Stimulated activated CD4-positive, alpha-beta T cell treated with anti-CD3 and anti-CD28 coated beads, TNF-alpha, amount 100 ng/mL, for 48 hours (primary cell): ENCODE measurements at places on chromosomes 5 and 9.

- DNase-seq, result no peak
Measured at GRCh38 chr9:95032580-95033341, 284.7 kb downstream of the FANCC start.

DNA sequence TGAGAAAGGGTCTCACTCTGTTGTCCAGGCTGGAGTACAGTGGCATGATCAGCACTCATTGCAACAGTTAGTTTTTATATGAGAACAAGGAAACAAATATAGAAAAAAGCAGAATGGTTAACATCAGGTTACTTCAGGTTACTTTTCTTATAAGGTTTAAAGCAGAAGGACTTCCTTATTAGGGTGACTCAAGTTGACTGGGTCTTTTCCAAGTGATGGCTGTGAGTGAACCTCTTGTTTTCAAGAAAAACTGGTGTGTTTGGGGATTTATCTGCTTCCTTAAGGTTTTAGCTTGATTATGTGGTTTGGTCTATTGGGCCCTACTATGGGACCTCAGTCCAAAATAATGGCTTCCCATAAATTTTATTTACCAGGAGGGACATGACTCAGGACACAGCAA, 99.2 kb downstream of the ARRDC3 start:
- no peak for DNase-seq

DNA sequence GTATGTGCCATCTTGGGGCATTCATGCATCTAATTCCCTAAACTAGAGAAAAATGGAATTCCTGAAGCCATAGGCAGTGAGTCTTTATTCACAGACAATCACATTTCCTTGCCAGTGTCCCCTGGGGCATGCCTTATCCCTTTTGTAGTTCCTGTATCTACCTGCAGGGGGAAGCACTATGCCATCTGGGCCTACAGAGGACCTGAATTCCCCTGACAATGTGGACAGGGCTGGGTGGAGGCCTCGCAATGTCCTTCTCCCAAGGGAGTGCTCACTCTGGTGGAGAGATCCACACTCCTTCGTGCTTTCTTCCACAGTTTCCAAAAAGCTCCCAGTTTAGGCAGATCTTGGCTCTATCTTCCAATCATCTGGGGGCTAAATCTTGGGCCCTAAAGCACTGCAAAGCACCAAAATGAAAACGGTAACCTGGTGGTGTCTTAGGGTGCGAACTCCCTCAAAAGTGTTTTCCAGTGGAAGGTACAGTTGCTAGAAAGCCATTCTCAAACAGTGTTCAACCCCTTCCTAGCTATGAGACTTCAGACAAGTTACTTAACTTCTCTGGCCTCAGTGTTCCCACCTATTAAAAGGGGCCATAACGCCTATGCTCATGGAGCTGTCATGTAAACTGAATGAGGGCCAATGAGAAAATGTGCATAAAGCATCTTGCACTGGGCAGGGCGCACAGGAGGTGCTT, 17.5 kb downstream of the WHRN start:
- DNase-seq, result peak; percentile 57

GRCh38 chr5:35794328-35794619, 62.4 kb upstream of the IL7R start:
- DNase-seq, result no peak

DNA sequence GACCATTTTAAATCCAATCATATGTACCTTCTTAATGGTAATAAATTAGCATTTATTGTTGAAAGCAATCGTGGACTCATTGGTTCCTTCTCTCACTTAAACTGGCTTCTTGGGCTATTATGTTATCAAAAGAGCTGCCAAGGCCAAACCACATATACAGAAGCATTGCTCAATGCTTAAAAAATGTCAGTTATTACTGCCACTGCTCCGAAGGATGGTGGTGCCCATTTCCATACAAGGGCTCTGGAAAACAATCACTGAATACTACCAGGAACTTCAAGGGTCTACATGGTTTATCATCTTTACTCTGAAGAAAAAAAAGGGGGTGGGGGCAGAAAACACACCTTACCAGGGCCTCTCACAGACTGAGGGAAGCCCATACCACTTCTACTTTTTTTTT, 104.3 kb downstream of the GNAQ start:
- no peak for DNase-seq

GRCh38 chr5:180844858-180845257, 16.2 kb downstream of the ZFP62 start:
- DNase-seq, result no peak

GRCh38 chr5:160466889-160467554, 45.4 kb downstream of the PTTG1 start:
- no peak for DNase-seq

GRCh38 chr9:109735801-109736200, 44.2 kb upstream of the PALM2AKAP2 start:
- no peak for DNase-seq

DNA sequence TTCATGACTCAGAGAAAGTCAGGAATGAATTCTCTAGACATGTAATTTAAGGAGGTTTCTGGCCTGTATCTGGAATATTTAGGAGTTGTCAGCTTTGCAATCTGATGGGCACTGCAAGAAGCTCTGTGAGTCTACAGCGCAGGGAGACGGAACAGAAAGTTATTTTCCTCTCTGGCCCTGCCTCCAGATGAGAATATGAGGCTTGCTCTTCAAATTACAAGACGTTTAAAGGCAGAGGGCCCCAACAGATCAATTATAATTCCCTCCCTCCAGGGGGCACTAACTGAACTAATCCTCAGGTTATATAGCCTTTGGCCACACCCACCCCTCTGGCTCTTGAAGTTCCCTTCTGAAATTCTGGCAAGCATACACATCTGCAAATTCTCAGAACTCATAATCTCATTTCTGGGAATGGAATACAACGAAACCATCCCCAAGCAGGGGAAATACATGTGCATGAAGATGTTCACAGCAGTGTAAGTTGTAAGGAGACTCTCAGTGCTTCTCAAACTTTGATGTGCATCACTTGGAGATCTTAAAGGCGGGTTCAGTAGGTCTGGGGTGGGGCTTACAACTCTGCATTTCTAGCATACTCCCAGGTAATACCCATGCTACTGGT, 307.6 kb downstream of the CWC27 start:
- peak; percentile 15 for DNase-seq

DNA sequence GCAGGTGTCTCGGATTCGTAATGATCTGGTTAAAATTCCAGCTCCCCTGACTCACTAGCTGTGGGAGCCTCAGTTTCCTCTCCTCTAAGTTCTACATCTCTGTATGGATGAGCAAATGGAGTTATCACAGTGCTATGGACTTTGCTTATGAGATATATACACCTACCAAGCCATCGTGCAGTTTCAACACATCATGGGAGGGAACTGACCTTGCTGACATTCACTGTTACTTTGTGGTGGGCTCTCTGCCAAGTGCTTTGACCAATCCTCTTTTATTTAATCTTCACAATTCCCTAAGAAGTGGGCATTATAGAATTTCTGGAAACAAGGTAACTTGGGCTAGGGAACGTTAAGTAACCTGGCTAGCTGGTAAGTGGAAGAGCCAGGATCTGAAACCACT, 70.2 kb downstream of the PTPN3 start:
- DNase-seq, result no peak

DNA sequence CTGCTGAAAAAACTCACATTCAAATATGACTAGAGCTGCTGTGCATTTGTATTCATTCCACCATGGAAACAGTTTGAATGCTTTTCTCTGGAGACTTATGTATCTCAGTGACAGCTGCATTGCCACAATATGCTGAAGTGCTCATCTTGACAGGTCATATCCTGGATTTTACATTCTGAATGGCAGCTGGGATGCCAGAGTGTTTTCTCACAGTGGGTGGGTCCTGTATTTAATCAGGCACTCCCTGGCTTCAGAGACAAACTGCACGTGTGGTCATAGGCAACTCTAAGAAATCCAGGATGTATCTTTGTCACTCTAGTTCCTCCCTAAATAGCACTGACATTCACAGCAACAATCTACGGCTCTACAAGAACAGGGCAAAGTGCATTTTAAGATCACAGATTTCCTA, 75.6 kb downstream of the ST8SIA4 start:
- DNase-seq, result no peak

DNA sequence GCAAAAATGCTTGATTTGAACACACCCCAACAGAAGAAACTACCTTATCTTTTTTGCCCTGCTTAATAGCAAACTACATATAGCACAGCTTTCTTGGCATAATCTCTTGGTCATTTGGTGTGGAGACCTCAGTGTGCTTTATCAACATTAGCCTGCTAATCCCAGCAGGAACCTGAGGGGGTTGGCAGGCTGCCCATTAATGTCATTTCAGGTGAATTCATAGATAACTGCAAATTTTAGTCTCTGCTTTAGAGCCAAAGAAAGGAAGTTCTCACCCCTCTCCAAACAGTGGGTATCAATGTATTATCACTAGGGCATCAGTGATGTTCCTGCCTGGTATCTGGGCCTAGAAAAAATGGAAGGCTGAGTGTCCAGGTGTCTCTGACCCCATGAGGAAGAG, 489.0 kb downstream of the NTRK2 start:
- no peak for DNase-seq
